T-cell (primary cell): ENCODE measurements at places on chromosomes 4 and X.

GRCh38 chrX:116226665-116227484 is 56.3 kb downstream of the AGTR2 start:
- no peak overlapping the region for H3K4me3 ChIP-seq
- no peaks in the 10 kb centered on the region for H3K27me3 ChIP-seq

DNA sequence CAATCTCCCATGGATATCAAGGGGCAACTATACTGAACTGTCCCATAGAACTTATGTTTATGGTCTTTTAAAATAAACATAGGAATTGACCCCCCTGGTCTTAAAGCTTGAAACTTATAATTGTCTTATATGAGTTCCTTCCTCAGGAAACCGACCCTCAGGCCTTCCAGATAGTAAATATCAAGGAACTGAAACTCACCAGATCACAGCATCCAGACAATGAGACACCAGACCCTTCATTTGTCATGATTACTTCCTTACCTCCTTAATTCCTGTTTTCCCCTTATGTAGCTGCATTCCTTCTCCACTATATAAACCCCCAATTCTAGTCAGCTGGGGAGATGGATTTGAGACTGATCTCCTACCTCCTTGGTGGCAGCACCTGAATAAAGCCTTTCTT is 94.8 kb upstream of the GRPR start:
- H3K36me3 ChIP-seq: no peaks in the 10 kb centered on the region
- no peak overlapping the region for H3K4me3 ChIP-seq
- H3K4me1 ChIP-seq: no peaks in the 10 kb centered on the region

DNA sequence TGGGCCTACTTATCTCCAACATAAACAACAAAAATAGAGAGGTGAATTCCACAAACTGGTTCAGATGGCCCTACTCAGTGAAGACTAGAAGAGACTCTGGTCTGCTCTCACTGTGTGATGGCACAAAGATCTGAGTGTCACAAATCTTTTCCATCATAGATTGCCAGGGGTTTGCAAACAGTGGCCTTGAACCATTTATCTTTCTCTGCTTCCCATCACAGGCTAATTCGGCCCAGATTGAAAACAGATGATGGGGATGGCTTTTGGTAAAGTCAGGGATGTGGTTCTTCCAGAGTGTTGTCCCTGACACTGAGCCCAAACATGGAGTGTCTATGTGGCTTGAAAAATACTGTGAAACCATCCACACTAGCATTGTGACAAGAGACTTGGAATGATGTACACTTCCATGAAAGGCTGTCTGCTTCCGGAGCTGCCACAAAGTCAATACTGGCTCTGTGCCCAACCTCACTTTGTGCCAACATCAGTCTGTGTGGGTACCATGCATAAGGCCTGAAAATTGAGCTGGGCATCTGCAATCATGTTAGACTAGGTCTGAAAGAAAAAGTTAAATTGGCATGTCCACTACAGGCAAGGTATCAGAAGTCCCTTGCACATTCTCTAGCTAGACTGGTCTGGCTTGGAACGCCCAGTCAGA is 25.2 kb upstream of the PLAC1 start:
- H3K27ac ChIP-seq: no peak overlapping the region
- no peaks in the 10 kb centered on the region for H3K4me1 ChIP-seq
- no peaks in the 10 kb centered on the region for H3K27me3 ChIP-seq
- no peak overlapping the region for H3K4me3 ChIP-seq

DNA sequence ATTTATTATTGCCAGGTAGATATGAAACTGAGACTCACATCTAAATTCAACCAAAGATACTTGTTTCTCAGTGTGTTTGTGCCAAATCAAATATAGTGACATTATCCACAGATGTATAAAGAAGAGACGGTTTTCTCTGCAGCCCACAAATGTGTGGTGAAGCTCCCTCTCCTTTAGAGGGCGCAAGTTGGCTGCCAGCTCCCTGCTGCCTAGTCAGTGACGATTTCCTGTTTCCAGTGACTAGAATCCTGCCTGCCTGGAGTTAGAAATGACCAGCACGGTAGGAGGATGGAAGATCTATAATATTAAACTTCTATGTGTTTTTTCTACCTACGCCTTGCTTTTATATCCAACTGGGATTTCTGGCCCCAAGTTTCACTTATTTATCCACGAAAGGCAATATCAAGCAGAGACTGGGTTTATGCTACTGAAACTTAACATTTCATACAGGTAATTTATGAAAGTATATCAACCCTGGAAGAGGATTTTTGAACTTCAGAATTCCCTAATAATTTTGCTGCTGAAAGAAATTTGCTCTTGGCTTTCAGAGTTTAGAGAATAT is 1793.7 kb upstream of the TENM3 start:
- no peak overlapping the region for H3K4me3 ChIP-seq
- no peaks in the 10 kb centered on the region for H3K36me3 ChIP-seq
- H3K27ac ChIP-seq: no peak overlapping the region
- no peaks in the 10 kb centered on the region for H3K4me1 ChIP-seq

DNA sequence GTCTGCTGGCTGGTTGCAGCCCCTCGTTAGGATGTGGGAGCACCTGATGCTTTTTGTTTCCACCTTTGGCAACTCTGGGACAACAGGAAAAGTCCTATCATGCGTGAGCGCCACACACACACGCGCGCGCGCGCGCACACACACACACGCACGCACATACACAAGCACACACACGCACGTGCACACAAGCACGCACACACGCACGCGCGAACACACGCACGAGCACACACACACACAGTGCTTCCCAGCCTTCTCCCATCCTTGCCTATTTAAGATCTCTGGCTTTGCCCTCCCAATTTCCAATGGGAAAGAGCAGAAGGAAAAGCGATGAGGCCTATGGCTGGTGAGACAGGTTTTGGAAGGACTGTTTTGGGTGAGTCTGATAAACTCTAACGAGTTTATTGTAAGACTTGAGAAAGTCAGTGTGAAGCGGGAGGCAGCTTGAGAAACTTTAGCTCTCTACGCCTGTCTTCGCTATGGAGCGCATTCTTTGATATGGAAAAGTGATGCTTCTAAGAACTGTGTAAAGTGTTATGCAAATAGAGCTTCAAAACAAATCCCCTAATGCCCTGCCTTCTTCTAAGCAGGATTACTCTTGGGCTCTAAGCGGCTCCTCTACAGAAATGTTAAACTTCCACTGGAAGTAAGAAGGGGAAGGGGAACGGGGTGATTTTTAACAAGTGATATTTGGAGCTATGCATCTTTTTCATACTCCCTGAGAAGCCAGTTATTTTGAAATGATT is 11.8 kb downstream of the SUPT20HL1 start:
- no peak overlapping the region for H3K27ac ChIP-seq
- H3K4me3 ChIP-seq: no peak overlapping the region
- no peaks in the 10 kb centered on the region for H3K36me3 ChIP-seq
- H3K27me3 ChIP-seq: peaks cover 14% of the 10 kb centered on the region
- DNase-seq: no peak

DNA sequence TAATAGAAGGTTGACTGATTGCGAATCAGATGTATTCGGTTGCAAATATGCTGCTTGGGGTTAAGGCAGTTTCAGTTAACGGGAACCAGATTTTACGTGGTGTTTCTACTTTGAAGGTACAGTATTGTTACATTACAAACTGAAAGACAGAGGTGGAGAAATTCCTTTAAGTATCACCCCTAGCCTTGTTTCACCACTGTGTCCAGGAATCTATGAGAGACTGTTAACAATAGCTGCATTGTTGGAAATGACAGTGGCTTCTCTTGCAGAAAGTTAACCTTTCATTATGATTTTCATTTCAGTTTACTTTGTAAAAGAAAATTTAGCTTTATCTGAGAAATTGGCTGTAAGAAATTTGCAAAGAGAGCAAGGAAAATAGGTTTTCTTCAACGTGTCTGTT is 2.6 kb downstream of the CDKL5 start:
- H3K4me3 ChIP-seq: no peak overlapping the region
- H3K4me1 ChIP-seq: peaks cover 3% of the 10 kb centered on the region
- no peak overlapping the region for H3K27ac ChIP-seq
- DNase-seq: no peak

GRCh38 chr4:28287831-28288233 is 1427.2 kb downstream of the STIM2 start:
- no peak for DNase-seq
- no peak overlapping the region for H3K4me3 ChIP-seq
- no peaks in the 10 kb centered on the region for H3K4me1 ChIP-seq
- no peaks in the 10 kb centered on the region for H3K36me3 ChIP-seq
- no peak overlapping the region for H3K27ac ChIP-seq

- H3K36me3 ChIP-seq: peaks cover 3% of the 10 kb centered on the region
- peak overlapping the region; percentile 88 for H3K4me3 ChIP-seq
- peak overlapping the region; percentile 97 for H3K27ac ChIP-seq
- DNase-seq: no peak
- H3K27me3 ChIP-seq: no peaks in the 10 kb centered on the region
These were observed 1.1 kb upstream of the CUL4B start for GRCh38 chrX:120561634-120562568.

DNA sequence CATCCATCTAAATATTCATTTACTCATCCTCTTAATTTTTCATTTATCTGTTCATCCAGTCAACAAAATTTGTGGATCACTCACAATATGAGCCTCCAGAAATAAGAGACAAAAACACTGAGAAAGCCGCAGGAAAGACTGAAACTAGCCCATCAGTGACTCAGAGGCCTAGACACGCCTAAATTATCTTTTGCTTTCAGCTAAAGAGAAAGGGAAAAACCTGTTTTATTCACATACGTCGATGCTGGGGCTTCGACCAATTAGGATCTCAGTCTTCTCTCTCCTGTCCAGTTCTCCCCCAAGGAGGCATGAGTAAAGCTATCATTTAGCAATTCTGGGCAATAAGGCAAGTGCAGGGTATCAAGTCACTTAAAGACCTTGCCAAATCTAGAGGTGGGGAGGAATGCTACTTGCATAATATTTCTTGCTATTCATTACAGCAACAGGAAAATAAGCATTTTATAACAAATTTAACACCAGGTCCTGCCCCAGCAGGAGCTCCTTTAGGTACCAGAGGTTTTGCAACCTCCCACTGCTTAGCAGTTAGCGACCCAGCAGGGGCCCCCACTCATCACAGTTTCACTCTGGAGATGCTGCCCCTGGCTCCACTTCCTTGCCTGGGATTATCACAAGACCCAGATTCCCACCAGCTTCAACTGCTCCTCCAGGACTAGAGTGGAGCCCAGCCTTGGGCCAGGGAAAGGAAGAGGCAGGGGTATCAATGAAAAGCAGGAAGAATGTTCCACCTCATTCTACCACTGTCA is 30.1 kb upstream of the TMEM154 start:
- no peaks in the 10 kb centered on the region for H3K36me3 ChIP-seq
- no peaks in the 10 kb centered on the region for H3K27me3 ChIP-seq
- H3K4me3 ChIP-seq: no peak overlapping the region
- H3K4me1 ChIP-seq: no peaks in the 10 kb centered on the region

GRCh38 chrX:39253551-39253950 is 452.3 kb downstream of the MID1IP1 start:
- no peaks in the 10 kb centered on the region for H3K27me3 ChIP-seq
- H3K4me1 ChIP-seq: no peaks in the 10 kb centered on the region
- no peaks in the 10 kb centered on the region for H3K36me3 ChIP-seq
- DNase-seq: no peak

DNA sequence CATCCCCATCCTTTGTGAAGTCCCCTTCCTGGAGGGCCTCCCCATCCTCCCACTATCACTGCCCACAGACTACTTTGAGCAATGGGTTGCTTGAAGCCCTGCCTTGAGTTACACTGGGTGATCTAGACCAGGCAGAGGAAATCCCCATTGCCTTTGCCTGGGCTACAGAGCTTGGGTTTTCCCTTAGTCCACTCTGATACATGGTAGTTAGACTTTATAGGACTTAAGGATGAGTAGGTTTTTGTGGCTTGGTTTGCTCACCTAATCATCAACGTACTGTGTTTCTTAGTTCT is 56.6 kb downstream of the TMEM131L start:
- DNase-seq: peak; percentile 78
- peak overlapping the region; percentile 65 for H3K27ac ChIP-seq
- H3K4me3 ChIP-seq: peak overlapping the region; percentile 64
- no peaks in the 10 kb centered on the region for H3K36me3 ChIP-seq
- no peaks in the 10 kb centered on the region for H3K27me3 ChIP-seq

- no peak overlapping the region for H3K27ac ChIP-seq
- no peak overlapping the region for H3K4me3 ChIP-seq
- no peaks in the 10 kb centered on the region for H3K4me1 ChIP-seq
- no peaks in the 10 kb centered on the region for H3K27me3 ChIP-seq
These were observed 72.5 kb upstream of the ATOH1 start for GRCh38 chr4:93756101-93756500.

GRCh38 chr4:118753685-118754084 is 68.5 kb downstream of the METTL14 start:
- no peak overlapping the region for H3K27ac ChIP-seq
- H3K4me1 ChIP-seq: no peaks in the 10 kb centered on the region
- H3K36me3 ChIP-seq: peaks cover 21% of the 10 kb centered on the region
- no peak for DNase-seq
- no peaks in the 10 kb centered on the region for H3K27me3 ChIP-seq
- H3K4me3 ChIP-seq: no peak overlapping the region

DNA sequence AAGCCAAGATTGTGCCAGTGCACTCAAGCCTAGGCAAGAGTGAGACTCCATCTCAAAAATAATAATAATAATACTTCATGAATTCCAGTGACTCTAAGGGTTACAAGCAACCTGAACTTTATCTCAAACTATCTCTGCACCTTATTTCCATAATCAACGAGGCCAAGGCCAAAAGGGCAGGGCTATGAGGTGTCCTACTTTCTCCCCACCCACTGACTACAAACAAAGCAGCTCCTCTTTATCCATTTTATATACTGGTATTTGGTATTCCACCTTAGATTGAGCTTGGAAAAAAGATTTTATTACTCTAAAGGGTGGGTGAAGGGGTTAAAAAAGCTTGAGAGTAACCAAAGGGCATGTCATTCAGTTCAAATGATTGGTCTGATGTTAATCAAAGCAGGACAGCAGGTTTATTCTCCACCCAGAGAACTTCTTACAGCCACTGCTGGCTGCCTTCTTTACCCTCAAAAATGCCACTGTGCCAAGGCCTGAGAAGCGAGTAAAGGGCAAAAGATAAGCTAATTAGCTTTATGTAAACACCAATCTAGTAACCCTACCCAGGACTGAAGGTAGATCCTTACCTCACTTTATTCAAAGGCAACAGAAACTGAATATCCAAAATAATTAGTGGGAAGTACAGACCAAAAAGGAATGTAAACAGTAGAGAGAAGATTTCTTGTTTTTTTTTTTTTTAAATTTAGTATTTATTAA is 28.2 kb downstream of the APOO start:
- no peak overlapping the region for H3K27ac ChIP-seq
- H3K27me3 ChIP-seq: no peaks in the 10 kb centered on the region
- H3K4me3 ChIP-seq: no peak overlapping the region
- no peaks in the 10 kb centered on the region for H3K36me3 ChIP-seq

DNA sequence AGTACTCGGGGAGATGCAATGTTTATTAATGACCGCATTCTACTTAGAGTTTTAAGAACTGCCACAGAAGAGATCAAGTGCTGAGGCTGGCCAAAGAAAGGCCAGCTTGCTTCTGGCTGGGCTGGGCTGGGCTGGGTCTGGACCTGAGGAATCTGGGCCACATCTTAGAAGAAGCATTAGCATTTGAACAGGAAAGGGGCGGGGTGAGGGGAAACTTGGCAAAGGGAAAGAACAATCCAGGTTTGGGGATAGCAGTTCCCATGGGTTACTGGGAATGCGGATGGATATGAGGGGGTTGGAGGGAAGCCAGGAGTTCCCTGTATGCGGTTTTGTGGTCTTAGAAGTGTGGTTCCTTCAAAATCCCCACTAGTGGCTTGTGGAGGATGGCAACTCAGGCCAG is 83.3 kb downstream of the CLDN34 start:
- H3K4me1 ChIP-seq: peaks cover 2% of the 10 kb centered on the region
- no peak overlapping the region for H3K27ac ChIP-seq
- no peak for DNase-seq
- no peaks in the 10 kb centered on the region for H3K36me3 ChIP-seq
